ENCODE measurements at places on chromosomes 1 and 21.

DNA sequence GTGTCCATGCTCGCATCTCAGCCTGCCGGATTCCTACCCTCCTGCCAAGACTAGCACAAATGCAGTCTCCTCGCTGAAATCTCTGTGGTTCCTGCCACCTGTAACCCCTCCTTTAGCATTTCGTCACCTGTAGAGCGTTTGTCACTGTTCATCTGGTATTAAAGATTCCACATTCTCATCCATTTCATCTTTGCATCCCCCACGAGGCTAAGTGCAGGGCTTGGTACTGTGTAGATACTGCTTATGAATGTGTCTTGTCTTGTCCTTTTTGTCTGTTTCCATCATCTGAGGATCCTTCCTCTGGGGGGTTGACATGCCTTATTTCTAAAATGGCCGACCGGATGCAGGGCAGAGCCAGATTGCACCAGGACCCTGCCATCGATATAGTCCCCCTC, 53.7 kb upstream of the DNAJC6 start:
- DNase-seq: no peak

DNA sequence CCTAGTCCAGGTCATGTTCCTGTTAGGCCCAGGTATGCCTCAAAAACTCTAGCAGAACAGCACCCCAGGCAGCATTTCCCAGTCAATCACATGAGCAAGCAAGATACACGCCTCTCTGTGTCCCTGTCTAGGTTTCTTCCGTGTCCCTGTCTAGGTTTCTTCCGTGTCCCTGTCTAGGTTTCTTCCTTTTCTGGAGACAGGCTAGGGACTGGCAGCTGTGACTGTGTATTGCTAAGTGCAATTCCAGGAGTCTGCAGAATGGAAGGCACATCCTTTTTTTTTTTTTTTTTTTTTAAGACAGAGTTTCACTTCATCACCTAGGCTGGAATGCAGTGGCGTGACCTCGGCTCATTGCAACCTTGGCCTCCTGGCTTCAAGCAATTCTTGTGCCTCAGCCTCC, 77.6 kb downstream of the SETD4 start:
- DNase-seq: no peak

DNA sequence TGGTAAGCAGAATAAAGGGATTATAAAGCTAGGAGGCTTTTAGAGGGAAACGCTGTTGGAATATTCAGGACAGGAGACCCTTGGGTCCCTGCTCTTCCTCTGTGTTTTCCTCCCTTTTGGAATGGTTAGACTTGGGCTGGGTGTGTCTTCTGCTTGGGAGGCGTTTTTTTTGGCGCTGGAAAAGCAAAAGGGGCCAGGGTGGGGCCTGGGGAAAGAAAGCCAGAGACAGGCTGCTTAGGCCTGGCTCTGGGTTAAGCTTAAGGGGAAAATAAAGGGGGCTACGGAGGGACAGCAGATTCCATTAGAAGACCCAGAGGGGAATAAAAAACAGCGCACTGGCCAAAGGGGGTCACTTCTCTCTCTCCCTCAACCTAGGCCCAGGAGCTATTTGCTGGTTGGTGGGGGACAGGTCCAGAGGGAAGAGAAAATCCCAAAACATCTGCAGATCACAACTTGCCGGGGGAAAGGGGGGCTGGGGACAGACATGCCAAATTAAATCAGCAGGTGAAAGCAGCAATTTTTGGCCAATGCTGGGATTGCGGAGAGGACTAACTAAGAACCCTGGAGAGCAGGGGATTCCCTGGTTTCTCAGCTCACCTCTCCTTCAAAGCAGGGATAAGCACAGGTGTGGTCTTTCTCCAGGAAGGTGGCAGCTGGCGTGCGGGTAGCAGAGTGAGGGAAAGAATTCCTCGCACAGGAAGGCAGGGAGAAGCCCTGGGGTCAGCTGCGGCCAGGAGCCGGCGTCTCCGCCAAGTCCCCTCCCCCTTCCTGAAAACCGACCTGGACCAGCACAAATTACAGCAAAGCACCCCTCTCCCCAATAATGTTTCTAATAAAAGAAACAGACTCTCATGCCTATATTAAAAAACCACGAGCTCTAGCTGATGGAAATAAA, 82.2 kb upstream of the AK4 start:
- DNase-seq: no peak

- no peak for DNase-seq
Observed at GRCh38 chr1:110627764-110628163, 21.6 kb upstream of the KCNA2 start.

DNA sequence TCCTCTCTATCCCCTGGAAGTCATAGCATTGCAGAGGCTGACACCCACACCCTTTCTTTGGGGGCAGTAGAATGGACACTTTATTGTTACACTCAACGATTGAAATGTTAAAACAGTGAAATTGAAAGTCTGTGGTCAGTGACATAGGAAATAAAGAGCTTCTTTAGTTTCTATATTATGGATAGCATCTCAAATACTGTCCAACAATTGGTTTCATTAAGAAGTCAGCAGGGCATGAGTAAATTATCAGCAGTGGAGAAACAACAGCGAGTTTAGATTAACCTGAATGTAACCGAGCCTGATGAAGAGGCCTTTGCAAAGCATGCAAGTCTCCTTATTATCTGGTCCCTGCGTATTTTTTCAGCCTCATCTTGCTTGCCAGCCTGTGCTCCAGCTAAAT, 350.7 kb downstream of the NTNG1 start:
- DNase-seq: no peak

- DNase-seq: no peak
Observed at GRCh38 chr21:41247561-41248545, 68.7 kb upstream of the FAM3B start.

- DNase-seq: no peak
Observed at GRCh38 chr1:5947071-5947821, 45.0 kb downstream of the NPHP4 start.

GRCh38 chr1:21829294-21829693, 17.2 kb downstream of the LDLRAD2 start:
- no peak for DNase-seq

DNA sequence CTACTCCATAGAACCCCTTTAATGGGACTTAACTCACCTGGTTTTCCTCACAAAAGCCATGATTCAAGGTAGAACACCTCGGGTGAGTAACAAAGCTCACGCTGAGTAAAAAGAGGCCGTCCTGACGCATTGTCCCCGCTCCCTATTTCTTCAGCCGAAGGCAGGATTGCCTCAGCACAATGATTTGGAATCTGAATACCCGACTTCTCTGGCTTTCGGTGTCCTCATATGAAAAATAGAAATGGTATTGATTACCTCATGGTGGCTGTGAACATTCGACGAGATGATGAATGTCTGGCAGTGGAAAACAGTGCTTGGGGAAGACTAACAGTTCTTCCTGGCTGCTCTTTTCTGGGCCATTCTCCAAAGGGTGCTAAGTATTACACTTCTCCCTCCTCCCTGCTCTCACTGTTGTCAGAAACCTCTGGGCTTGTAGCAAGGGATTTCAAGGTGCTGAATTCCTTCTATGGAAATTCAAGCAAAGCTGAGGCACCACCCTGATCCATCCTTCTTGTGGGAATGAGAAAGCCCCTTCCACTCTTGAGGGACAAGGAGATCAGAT, 148.3 kb downstream of the C1orf94 start:
- no peak for DNase-seq

- DNase-seq: no peak
Observed at GRCh38 chr1:174242856-174243255, 83.5 kb downstream of the RABGAP1L start.

GRCh38 chr1:53337499-53337898, 9.6 kb upstream of the LRP8 start:
- DNase-seq: no peak

DNA sequence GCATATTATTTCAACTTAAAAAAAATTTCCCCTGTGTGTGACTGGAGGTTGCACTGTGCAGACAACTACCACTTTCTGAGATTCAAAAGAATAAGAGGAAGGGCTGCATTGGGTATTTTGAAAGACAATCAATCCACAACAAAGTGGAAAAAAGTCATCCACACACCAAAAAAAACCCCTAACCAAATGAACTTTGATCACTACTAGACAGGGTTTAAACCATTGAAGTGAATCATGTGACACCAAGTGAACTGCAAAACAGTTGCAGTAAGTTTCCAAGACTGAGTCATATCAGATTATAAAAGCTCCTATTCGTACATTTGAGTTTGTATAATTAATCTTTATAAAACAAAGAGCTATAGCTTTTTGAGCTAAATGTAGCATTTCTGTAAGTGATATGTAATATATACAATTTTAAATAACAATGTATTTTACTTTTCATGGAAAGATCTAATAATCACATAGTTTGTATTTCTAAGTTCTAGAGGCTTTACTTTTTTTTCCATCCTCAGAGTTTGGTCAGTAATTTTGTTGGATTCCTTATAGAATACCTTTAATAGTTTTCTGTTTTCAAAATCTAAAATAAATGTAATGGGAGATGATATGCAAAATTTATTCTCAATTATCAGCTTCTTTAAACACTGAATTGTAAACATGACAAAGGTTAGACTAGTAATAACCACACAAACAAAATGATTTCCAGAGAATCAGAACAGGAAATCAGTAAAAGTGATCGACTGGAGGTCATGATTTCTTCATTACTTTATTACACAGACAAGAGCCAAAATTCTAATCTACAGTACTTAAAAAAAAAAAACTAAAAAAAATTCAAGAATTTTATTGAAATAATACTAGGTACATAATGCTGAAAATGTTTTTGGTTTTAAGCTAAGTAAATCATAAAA, 50.5 kb upstream of the GFI1 start:
- DNase-seq: no peak

DNA sequence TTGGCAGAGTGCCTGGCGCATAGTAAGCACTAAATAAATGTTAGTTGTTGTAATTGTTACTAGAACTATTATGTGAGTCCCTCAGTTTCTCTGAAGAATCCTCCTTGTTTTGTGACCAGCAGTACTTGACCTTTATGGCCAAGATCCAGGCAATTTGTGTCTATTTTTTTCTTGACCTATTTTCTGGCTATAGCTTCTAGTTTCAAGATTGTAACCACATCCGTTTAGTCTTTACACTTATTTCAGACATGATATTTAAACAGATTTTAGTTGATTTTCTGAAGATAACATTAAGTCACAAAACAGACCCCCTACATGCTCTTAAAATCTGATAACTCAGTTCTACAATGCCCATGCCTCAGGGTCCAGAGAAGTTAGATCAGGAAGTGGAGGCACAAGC, 50.3 kb downstream of the CDC7 start:
- DNase-seq: no peak

- no peak for DNase-seq
Observed at GRCh38 chr1:35876988-35877387, 6.0 kb upstream of the AGO1 start.
